ENCODE measurements at places on chromosomes 5 and 9.

GRCh38 chr5:73213566-73213998 is 40.6 kb downstream of the TMEM174 start:
- H3K36me3 ChIP-seq, result peaks cover 27% of the 10 kb centered on the region
- peaks cover 64% of the 10 kb centered on the region for H3K27me3 ChIP-seq
- no peak for DNase-seq

- H3K36me3 ChIP-seq, result no peaks in the 10 kb centered on the region
- no peaks in the 10 kb centered on the region for H3K27me3 ChIP-seq
- no peaks in the 10 kb centered on the region for H3K4me1 ChIP-seq
- no peak overlapping the region for H3K4me3 ChIP-seq
- no peak overlapping the region for H3K27ac ChIP-seq
Observed at GRCh38 chr5:4295663-4296339, 700.2 kb downstream of the IRX1 start.

GRCh38 chr5:128453121-128453520 is 84.9 kb downstream of the FBN2 start:
- H3K4me3 ChIP-seq, result no peak overlapping the region
- H3K36me3 ChIP-seq, result no peaks in the 10 kb centered on the region
- H3K4me1 ChIP-seq, result no peaks in the 10 kb centered on the region
- DNase-seq, result no peak
- H3K27me3 ChIP-seq, result no peaks in the 10 kb centered on the region

DNA sequence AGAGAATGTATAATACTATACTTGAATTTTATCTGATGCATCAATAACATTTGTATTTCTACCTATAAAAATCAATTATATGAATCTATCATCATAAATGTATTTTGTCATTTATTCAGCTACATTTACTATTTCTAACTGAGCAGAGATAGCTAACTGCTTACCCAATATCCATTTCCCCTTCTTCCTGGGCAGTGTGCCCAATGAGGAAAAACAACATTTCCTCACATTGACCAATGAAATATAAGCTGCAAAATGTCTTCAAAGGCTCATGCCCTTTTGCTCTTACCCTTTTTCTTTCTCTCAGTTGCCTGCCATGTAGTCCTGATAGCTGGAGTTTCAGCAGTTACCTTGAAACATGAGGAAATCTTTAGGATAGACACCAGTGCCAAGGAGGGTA is 385.8 kb upstream of the PCSK5 start:
- no peaks in the 10 kb centered on the region for H3K36me3 ChIP-seq
- no peak overlapping the region for H3K4me3 ChIP-seq
- no peaks in the 10 kb centered on the region for H3K27me3 ChIP-seq
- no peaks in the 10 kb centered on the region for H3K4me1 ChIP-seq

DNA sequence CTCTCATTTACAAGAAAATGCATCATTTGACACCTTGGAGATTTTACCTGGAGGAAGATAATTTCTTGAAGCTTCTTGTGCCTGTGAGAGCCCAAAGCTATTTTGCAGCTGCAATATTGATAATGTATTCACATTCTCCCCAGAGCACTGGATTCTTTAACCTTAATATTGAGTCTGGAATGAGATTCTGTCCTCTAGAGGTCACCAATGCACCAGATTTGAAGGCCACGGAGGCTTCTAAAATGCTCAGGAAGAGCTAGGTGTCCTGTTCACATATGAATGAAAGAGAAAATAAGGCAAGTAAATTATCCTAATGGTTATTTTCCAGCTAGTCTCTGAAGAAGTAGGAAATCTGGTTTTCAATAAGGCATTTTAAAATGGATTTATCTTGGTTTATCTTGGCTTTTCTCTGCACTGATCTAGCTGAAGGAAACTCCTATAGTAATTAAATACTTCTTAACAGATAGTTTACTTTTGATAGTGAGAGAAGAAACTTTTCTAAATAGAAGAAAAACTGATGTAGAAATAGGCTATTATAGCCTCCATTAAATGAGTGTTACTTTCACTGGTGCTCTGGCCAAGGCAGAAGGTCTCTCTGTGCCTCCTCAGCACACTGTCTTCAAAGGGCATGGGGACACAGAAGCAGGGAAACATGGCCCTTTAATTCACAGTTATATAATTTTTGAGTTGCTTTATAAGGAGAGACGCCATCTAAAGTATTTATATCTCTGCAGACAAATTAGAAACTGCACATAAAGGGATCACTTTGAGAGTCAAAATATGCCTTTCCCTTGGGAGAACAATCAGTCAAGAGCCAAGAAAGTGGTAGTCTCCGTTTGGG is 297.0 kb upstream of the ACTBL2 start:
- peaks cover 4% of the 10 kb centered on the region for H3K27me3 ChIP-seq
- H3K4me3 ChIP-seq, result no peak overlapping the region
- H3K4me1 ChIP-seq, result no peaks in the 10 kb centered on the region
- no peaks in the 10 kb centered on the region for H3K36me3 ChIP-seq
- DNase-seq, result no peak

DNA sequence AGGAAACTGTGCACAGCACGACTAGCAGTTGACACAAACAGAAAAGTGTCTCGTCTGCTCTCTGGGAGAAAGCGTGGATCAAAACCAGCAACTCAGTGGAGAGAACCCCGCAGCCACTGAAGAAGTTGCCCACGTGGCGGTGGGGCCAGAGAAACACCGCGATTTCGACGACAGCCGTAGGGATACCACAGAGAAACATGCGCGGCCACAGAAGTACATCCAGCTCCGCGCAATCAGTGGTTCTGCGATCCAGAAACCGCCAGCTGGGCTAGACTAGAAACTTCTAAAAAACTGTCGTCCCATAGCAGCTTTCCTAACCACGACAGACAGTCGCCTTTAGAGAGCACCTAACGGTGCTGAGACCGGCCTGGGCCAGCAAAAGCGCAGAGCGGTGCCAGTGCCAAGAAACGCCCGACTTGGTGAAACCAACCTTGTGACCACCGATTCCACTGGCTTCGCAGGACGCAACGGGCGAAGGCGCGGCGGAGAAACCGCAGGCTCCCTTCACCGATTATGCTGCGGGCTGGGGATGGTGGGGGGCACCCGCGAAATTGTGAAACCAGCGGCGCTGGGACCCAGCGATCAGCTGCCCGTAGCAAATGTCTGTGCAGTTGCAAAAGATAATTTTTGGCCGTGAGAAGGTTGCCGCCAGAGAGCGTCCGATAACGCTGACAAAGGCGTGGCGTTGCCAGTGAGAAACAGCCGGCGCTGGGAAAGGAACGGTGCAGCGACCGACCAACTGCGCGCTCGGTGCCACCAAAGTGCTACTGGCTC is 2.7 kb upstream of the ANXA2R start:
- H3K4me1 ChIP-seq, result peaks cover 57% of the 10 kb centered on the region
- H3K36me3 ChIP-seq, result no peaks in the 10 kb centered on the region
- H3K27ac ChIP-seq, result peak overlapping the region; percentile 98
- peak overlapping the region; percentile 96 for H3K4me3 ChIP-seq
- DNase-seq, result peak; percentile 81

DNA sequence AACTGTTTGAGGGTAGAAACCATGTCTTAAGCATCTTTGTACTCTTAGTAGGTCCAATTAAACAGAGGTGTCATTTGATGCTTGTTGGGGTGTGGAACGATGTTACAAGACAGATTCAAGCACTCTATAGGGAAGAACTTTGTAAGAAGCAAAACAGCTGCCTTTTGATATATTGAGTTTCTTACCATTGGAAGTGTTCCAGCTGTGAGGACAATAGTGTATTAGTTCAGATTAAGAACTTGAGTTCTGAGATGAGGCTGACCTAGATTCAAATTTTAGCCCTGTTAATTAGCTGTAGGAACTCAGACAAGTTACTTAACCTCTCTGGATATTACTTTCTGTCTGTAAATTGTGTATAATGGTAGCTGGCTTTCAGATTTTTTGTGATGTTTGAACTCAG is 19.6 kb upstream of the ZNF462 start:
- peaks cover 10% of the 10 kb centered on the region for H3K27me3 ChIP-seq
- no peak overlapping the region for H3K27ac ChIP-seq
- no peaks in the 10 kb centered on the region for H3K36me3 ChIP-seq
- no peaks in the 10 kb centered on the region for H3K4me1 ChIP-seq

- no peak overlapping the region for H3K27ac ChIP-seq
- H3K36me3 ChIP-seq, result peaks cover 4% of the 10 kb centered on the region
- H3K27me3 ChIP-seq, result no peaks in the 10 kb centered on the region
- H3K4me3 ChIP-seq, result no peak overlapping the region
- DNase-seq, result no peak
Observed at GRCh38 chr5:89418407-89419085, 535.6 kb upstream of the MEF2C start.

DNA sequence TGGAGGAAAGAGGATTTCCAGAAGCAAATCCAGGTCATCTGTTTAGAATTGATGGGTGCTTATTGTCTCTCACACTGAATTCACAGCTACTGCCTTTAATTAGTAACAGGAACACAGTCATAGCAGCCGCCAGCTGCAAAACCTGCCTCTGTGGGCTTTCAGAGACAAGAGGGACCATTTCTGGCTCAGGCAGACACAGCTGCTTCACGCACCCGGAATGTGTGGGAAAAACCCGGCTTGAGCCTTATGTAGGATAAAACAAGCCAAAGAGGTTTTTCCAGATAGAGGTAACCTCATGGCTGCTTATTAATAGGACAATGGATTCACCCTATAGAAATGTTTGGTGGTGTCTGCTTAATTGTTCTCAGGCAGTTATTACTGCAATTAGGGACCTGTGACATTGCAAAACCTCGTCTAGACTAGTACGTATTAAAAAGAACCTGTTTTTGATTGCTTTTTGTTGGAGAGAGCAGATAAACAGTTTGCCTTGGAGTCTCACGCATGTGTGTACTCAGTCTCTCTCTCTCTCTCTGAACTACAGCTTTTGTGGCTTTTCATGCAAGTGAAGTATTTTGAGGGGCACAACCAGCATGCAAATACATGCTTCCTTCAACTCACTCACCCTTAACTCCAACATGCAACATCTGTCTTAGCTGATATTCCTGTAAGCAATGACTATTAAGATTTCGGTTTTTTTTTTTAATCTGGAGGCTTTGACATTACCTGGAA is 302.7 kb downstream of the PLK2 start:
- H3K36me3 ChIP-seq, result no peaks in the 10 kb centered on the region
- DNase-seq, result no peak
- H3K27ac ChIP-seq, result no peak overlapping the region

DNA sequence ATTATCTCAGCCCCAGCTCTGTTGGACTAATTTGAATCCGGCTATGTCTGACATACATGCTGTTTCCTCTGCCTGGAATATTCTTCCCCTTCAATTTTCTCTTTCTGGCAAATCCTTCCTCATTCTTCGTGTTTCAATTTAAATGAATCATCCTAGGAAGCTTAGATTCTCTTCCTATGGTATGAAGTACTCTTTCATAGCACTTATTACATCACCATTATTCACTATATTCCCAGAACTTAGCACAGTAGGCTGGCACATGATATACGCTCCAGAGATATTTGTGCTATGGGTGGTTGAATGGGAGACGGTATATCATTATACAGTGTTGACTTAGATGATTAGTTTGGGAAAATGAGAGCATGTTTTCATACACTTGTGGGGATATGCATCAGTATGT is 91.0 kb upstream of the JAK2 start:
- no peak for DNase-seq
- no peaks in the 10 kb centered on the region for H3K4me1 ChIP-seq
- no peak overlapping the region for H3K4me3 ChIP-seq
- H3K27ac ChIP-seq, result no peak overlapping the region

GRCh38 chr5:43304525-43304924 is 8.7 kb downstream of the HMGCS1 start:
- H3K36me3 ChIP-seq, result peaks cover 9% of the 10 kb centered on the region
- H3K27ac ChIP-seq, result peak overlapping the region; percentile 77
- DNase-seq, result no peak
- H3K4me1 ChIP-seq, result peaks cover 50% of the 10 kb centered on the region
- H3K27me3 ChIP-seq, result no peaks in the 10 kb centered on the region

DNA sequence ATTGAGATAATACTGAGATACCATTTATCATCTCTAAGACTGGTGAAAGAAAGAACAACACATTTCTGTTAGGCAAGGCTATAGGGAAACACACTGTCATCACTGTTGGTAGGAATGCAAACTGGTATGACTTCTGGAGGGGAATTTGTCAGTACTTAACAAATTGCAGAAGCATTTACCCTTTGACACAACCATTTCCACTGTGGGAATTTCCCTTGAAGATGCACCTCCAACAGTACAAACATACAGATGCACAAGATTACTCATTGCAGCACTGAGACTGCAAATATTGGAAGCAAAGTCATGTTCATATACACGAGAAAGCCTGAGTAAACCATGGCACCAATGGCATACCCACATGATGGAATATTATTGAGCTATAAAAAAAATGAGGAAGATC is 17.6 kb downstream of the GM2A start:
- no peak overlapping the region for H3K4me3 ChIP-seq
- no peaks in the 10 kb centered on the region for H3K36me3 ChIP-seq
- H3K27ac ChIP-seq, result no peak overlapping the region
- no peaks in the 10 kb centered on the region for H3K27me3 ChIP-seq
- no peak for DNase-seq

GRCh38 chr5:1726956-1727355 is 72.7 kb downstream of the MRPL36 start:
- peaks cover 15% of the 10 kb centered on the region for H3K27me3 ChIP-seq
- no peaks in the 10 kb centered on the region for H3K4me1 ChIP-seq
- H3K27ac ChIP-seq, result no peak overlapping the region
- no peak for DNase-seq
- no peaks in the 10 kb centered on the region for H3K36me3 ChIP-seq

DNA sequence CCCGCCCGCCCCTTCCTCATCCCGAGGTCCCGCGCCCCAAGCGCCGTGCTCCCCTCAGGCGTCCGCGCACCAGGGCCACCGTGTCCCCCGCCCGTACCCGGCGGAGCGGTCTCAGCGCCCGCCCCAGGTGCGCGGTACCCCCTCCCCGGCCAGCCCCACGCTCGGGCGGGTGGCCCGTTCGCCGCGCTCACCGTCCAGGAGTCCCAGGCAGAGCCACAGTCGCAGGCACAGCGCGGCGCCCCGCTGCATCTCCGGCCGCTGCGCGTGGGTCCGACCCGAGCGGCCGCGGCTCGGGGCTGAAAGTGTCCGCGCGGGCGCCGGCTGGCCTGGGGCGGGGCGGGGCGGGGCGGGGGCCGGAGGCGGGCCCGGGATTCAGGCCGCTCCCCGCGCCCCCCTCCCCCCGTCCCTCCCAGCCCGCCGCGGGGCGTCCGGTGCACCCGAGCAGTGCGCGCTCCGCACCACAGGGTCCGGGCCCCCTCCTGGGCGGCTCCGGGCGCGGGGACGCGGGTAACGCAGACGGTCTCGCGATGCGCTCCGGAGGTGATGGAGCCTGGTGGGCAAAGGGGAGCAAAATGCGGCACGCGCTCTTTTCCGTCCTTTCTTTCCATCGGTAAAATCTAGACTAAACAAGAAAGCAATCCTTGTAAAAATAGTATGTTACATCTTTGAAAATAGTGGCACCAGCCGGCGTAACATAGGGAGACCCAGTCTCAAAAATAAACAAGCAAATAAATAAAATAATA is at the start of gene FLT4:
TSS of gene FLT4 (minus strand) at position 304 of the 743 bp plus-strand sequence. CDS start at position 249, 55 bp downstream.
- DNase-seq, result no peak
- peaks cover 42% of the 10 kb centered on the region for H3K27me3 ChIP-seq
- no peaks in the 10 kb centered on the region for H3K36me3 ChIP-seq
- H3K4me1 ChIP-seq, result peaks cover 6% of the 10 kb centered on the region
- H3K4me3 ChIP-seq, result peak within 1 kb of the TSS; percentile 80

- no peaks in the 10 kb centered on the region for H3K36me3 ChIP-seq
- no peaks in the 10 kb centered on the region for H3K4me1 ChIP-seq
- no peak overlapping the region for H3K27ac ChIP-seq
- no peak for DNase-seq
Observed at GRCh38 chr9:74848153-74848525, 39.6 kb downstream of the TRPM6 start.

- peak overlapping the region; percentile 96 for H3K27ac ChIP-seq
- peaks cover 57% of the 10 kb centered on the region for H3K4me1 ChIP-seq
- H3K4me3 ChIP-seq, result no peak overlapping the region
- H3K27me3 ChIP-seq, result no peaks in the 10 kb centered on the region
- no peak for DNase-seq
Observed at GRCh38 chr9:129964901-129965734, 77.9 kb downstream of the FNBP1 start.

Measured in natural killer cell treated with Interleukin-12 subunit alpha and Interleukin-12 subunit beta and Interleukin-15 and Interleukin-18, amount 100 ng/mL, for 72 hours (primary cell).